ENCODE measurements at places on chromosomes 4 and X. TPM values are rescaled to one million over a fixed set of nuclear protein-coding genes. Genes with fewer than 3 reads are reported as not detected.

GRCh38 chr4:74397748-74398426, 32.9 kb downstream of the EREG start:
- DNase-seq: no peak

Gene UGT2A1
- total RNA-seq: not detected

Gene BTC
- 40.6 TPM for total RNA-seq

Gene FATE1
- not detected for total RNA-seq

Gene ARMCX4
- total RNA-seq: 4.2 TPM

Gene CLIC2
- 12.3 TPM for total RNA-seq

Measured in esophagus muscularis mucosa (tissue), 4 donors.